Melanocyte of skin (primary cell): ENCODE measurements at places on chromosomes 5 and 9. TPM values are rescaled to one million over a fixed set of nuclear protein-coding genes. Genes with fewer than 3 reads are reported as not detected.

The SLC34A1 gene
- total RNA-seq = 0.69 TPM in 1 of 2 replicates, not detected in the other

The TAL2 gene
- not detected in 2 replicates for total RNA-seq

The PTCD2 gene
- total RNA-seq = 12.4 and 18.2 TPM in 2 replicates

The ARHGEF28 gene
- total RNA-seq = 3.3 and 6.8 TPM in 2 replicates
